Type B pancreatic cell (in vitro differentiated cells): ENCODE measurements at places on chromosomes 13 and 19. TPM values are rescaled to one million over a fixed set of nuclear protein-coding genes. Genes with fewer than 3 reads are reported as not detected.

RFPL4AL1 gene
- total RNA-seq = not detected in 2 replicates

CGB2 gene
- not detected in 2 replicates for total RNA-seq

KLK2 gene
- total RNA-seq = 0.43 TPM in 1 of 2 replicates, not detected in the other

DNA sequence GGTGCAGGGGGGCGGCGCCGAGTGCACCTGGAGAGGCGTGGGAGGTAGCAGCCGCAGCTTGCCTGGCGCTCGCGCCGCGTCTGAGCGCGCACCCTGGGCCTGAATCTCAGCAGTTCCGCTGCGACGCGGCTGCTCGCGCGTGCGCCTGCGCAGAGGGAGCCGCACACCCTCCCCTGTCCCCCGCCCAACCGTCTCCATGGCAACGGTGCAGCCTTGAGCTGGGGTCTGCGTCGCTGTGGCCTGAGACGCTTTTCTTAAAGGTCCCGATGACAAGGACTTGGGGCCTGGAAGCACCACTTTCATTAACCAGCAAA, at the start of gene PNMA8B:
Gene PNMA8B (minus strand): TSS at position 82 of the 314 bp plus-strand sequence. CDS start 402 bp downstream, outside the sequence.
- peak; percentile 91 for DNase-seq
- H3K4me3 ChIP-seq = peak within 1 kb of the TSS; percentile 78
- H3K4me1 ChIP-seq = peaks cover 9% of the 10 kb centered on the region
- H3K36me3 ChIP-seq = no peaks in the 10 kb centered on the region

GRCh38 chr19:39727070-39727800, 10.6 kb downstream of the CLC start:
- DNase-seq = no peak
- peaks cover 61% of the 10 kb centered on the region for H3K27me3 ChIP-seq
- H3K4me3 ChIP-seq = no peak overlapping the region
- no peaks in the 10 kb centered on the region for H3K4me1 ChIP-seq
- H3K27ac ChIP-seq = no peak overlapping the region

GRCh38 chr13:45132369-45133064, 12.2 kb downstream of the GTF2F2 start:
- no peak for DNase-seq
- H3K27me3 ChIP-seq = no peaks in the 10 kb centered on the region
- peaks cover 22% of the 10 kb centered on the region for H3K36me3 ChIP-seq
- H3K27ac ChIP-seq = no peak overlapping the region
- no peaks in the 10 kb centered on the region for H3K4me1 ChIP-seq
- H3K4me3 ChIP-seq = no peak overlapping the region

DNA sequence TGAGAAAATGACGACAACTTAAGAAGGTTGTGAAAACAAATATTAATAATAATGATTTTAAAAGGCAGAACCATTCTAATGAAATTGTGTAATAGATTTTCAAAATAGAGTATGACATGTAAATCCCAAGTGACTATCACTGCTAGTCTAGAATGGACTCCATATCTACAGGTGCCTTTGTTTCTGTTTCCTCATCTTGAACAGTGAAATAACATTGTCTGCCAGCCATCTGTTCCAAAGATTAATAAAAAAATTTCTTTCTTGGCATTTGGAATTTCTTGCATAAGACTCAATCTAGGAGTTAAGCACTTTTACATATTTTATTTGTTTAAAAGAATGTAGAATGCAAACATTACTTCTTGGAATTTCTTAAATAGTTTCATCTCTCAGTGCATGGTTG, 520.1 kb upstream of the ARGLU1 start:
- H3K27ac ChIP-seq = no peak overlapping the region
- no peak overlapping the region for H3K4me3 ChIP-seq
- no peak for DNase-seq
- no peaks in the 10 kb centered on the region for H3K36me3 ChIP-seq
- H3K4me1 ChIP-seq = no peaks in the 10 kb centered on the region

DNA sequence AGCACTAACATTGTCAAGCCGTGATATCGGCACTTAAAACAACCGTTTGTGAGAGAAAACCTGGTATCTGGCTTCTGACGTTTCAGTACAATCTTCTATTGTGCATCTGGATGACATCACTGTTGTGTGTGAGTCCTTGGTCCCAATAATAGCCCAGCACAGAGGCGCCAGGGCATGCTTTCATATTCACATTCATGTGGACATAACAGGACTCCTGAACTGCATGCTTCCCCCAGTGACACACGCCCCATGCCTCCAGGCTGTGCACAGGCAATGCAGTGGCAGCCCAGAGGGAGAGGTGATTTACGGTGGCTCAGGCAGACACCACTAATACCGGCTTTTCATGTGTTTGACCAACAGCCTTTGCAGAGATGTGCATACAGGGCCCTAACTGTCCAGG, 58.1 kb downstream of the MRPL57 start:
- H3K4me1 ChIP-seq = peaks cover 10% of the 10 kb centered on the region
- H3K27me3 ChIP-seq = no peaks in the 10 kb centered on the region
- peak overlapping the region; percentile 31 for H3K4me3 ChIP-seq
- no peak for DNase-seq
- no peaks in the 10 kb centered on the region for H3K36me3 ChIP-seq

- no peak overlapping the region for H3K4me3 ChIP-seq
- no peaks in the 10 kb centered on the region for H3K4me1 ChIP-seq
- peaks cover 32% of the 10 kb centered on the region for H3K36me3 ChIP-seq
- DNase-seq = no peak
- no peaks in the 10 kb centered on the region for H3K27me3 ChIP-seq
These were observed 28.3 kb downstream of the NUP58 start for GRCh38 chr13:25329706-25330105.

- H3K27me3 ChIP-seq = no peaks in the 10 kb centered on the region
- H3K4me1 ChIP-seq = no peaks in the 10 kb centered on the region
- DNase-seq = peak; percentile 58
- no peaks in the 10 kb centered on the region for H3K36me3 ChIP-seq
These were observed 2325.6 kb upstream of the PCDH20 start for GRCh38 chr13:63741029-63741813.

GRCh38 chr13:63542770-63543169, 2127.1 kb upstream of the PCDH20 start:
- H3K36me3 ChIP-seq = no peaks in the 10 kb centered on the region
- no peak overlapping the region for H3K27ac ChIP-seq
- no peak for DNase-seq
- H3K27me3 ChIP-seq = no peaks in the 10 kb centered on the region
- H3K4me3 ChIP-seq = no peak overlapping the region

- H3K27ac ChIP-seq = no peak overlapping the region
- no peak for DNase-seq
- H3K36me3 ChIP-seq = peaks cover 19% of the 10 kb centered on the region
- H3K4me1 ChIP-seq = peaks cover 28% of the 10 kb centered on the region
These were observed 8.9 kb downstream of the RFX2 start for GRCh38 chr19:6101291-6101825.

GRCh38 chr19:58229255-58229639, 533 bp downstream of the ZNF544 start:
- H3K27me3 ChIP-seq = no peaks in the 10 kb centered on the region
- peak overlapping the region; percentile 96 for H3K4me3 ChIP-seq
- H3K4me1 ChIP-seq = peaks cover 8% of the 10 kb centered on the region
- peak overlapping the region; percentile 18 for H3K27ac ChIP-seq
